ENCODE measurements at places on chromosomes 12 and 14. TPM values are rescaled to one million over a fixed set of nuclear protein-coding genes. Genes with fewer than 3 reads are reported as not detected.

The TPH2 gene
- total RNA-seq = not detected

The CLEC1A gene
- 0.12 TPM for total RNA-seq

The KRT78 gene
- total RNA-seq = not detected

The POTEG gene
- total RNA-seq = not detected

The CAPZA3 gene
- not detected for total RNA-seq

The KLRB1 gene
- total RNA-seq = not detected

The ATL1 gene
- total RNA-seq = 0.98 TPM

The CCDC197 gene
- total RNA-seq = not detected

The DEGS2 gene
- total RNA-seq = 0.12 TPM

The LMNTD1 gene
- not detected for total RNA-seq

The PIWIL1 gene
- not detected for total RNA-seq

The IL22 gene
- not detected for total RNA-seq

The ZFHX2 gene
- 0.35 TPM for total RNA-seq

The KRT2 gene
- not detected for total RNA-seq

The DPF3 gene
- total RNA-seq = 8.9 TPM

The PZP gene
- not detected for total RNA-seq

The GSG1 gene
- total RNA-seq = 1.2 TPM

The OR6C1 gene
- total RNA-seq = not detected

The ESPL1 gene
- total RNA-seq = 1.2 TPM

The CLEC4C gene
- total RNA-seq = not detected

The LRRC10 gene
- not detected for total RNA-seq

The SYCP3 gene
- total RNA-seq = 0.08 TPM

The PRKD1 gene
- 7.7 TPM for total RNA-seq

The PMEL gene
- 0.90 TPM for total RNA-seq

The SLC22A17 gene
- 19.0 TPM for total RNA-seq

The LALBA gene
- total RNA-seq = not detected

The GLRX5 gene
- total RNA-seq = 28.3 TPM

The AQP6 gene
- under 0.01 TPM for total RNA-seq
